ENCODE measurements at places on chromosomes 2 and 18.

DNA sequence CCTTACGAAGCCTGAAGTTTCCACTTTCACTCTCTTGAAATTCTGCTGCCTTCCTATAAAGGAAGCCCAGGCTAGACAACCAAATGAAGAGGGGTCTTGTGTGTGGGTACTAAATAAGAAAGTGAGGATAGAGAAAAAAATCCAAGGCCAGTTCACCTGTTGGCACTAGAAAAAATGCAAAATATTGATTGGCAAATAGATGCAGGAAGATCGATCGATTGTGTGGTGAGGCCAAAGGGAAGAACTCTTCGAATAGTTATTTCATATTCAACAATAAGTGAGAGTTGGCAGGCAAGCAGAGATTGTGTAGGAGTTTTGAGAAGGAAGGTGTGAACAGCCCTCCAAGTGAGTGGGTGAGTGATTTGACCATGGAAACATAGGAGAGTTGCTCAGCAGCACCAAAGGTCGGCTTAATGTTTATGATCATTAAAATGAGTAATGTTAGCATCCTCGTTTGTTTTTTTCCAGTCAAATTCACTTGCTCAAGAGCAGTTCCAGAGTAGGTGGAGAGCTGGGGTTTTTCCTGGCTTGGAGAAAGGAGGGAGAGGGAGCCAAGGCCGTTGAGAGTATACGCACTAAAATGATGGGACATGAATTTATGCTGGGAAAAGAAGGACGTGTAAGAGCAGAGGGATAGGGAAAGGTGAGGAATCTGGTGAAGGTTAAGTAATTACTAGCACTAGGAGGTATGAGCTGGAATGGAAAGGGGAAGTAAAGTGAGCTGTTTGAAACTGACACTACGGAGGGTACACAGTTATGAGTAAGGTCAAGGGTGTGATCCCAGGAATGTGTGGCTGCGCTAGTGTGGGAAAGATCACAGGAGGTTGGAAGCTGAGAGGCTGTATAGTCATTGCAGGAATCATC is 1.1 kb upstream of the NAPG start:
- DNase-seq = no peak

- no peak for DNase-seq
Measured at GRCh38 chr2:72583376-72583775, 242.5 kb downstream of the EXOC6B start.

DNA sequence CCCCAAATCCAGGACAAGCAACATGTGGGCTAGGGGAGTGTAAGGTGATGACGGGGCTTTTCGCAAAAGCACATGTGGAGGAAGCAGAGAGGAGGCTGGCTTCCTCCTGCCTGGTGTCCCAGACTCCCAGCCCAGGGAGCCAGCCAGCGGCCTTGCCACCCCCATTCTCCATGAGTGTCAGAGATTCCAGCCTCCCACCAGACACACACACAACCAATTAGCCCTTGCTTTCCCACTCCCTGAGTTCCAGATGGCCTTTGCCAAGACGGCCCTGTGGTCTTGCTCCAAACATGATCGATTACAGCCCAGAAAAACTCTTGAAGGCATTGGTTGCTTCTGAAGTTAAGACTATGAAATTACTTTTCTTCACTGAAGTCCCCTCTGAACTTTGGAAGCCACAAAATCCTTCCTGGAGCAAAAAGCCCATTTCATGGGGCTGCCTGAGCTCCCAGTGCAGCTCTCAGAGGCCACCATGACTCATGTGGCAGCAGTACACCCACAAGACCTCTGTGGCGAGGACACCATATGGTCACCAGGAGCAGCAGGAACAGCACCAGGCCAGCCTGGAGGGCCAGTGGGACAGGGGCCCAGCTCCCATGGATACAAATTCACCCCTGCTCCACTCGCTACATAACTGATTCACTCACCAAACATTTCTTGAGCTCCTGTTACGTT is 69.1 kb upstream of the PID1 start:
- DNase-seq = no peak

- no peak for DNase-seq
Measured at GRCh38 chr2:72965770-72966450, 48.6 kb downstream of the EMX1 start.

GRCh38 chr2:166234112-166234846 is 106.5 kb upstream of the SCN1A start:
- no peak for DNase-seq

DNA sequence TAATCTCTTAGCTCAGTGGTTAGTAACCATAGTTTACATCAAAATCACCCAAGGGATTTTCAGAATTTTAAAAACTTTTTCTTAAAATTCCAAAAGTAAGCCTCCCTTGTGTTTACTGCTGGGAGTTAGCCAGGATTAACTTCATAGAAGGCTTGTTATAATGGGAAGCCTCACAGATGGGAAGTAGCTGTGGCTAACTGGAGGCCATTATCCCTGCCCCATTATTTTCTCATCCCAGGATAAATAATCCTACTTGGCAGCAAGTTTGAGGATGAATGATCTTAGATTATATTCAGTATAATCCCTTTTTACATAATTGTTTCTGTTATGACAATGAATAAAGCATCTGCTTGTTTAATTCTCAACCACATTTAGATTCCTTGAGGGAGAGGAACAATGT is 25.5 kb downstream of the PLEK start:
- DNase-seq = no peak

All from NCI-H1436 treated with DMSO at 0.1 percent for 48 hours (cell line).